IMR-90 (cell line): ENCODE measurements at places on chromosomes 4 and X. TPM values are rescaled to one million over a fixed set of nuclear protein-coding genes. Genes with fewer than 3 reads are reported as not detected.

HMX1 gene
- not detected in 2 replicates for total RNA-seq

C1QTNF7 gene
- total RNA-seq: 0.18 and 0.28 TPM in 2 replicates

CSAG3 gene
- total RNA-seq: not detected in 2 replicates

ADGRA3 gene
- 28.0 and 30.3 TPM in 2 replicates for total RNA-seq

CT45A7 gene
- total RNA-seq: not detected in 2 replicates

XAGE2 gene
- total RNA-seq: not detected in 2 replicates

CT45A3 gene
- total RNA-seq: not detected in 2 replicates

COX7B gene
- 330 and 336 TPM in 2 replicates for total RNA-seq
